ENCODE measurements at places on chromosomes 2 and 18.
A peak's percentile ranks its signal among the peaks of the same experiment; 100 is the strongest.

GRCh38 chr2:77487074-77487803 lies 34.9 kb downstream of the LRRTM4 start:
- DNase-seq, result no peak

GRCh38 chr2:38505779-38506178 lies 96.9 kb downstream of the HNRNPLL start:
- no peak for DNase-seq

- DNase-seq, result no peak
Measured at GRCh38 chr2:41832218-41832617, 215.6 kb upstream of the PKDCC start.

GRCh38 chr2:112152476-112153178 lies 14.4 kb downstream of the FBLN7 start:
- no peak for DNase-seq

GRCh38 chr2:208254118-208254870 lies 577 bp downstream of the IDH1 start:
- peak; percentile 61 for DNase-seq

DNA sequence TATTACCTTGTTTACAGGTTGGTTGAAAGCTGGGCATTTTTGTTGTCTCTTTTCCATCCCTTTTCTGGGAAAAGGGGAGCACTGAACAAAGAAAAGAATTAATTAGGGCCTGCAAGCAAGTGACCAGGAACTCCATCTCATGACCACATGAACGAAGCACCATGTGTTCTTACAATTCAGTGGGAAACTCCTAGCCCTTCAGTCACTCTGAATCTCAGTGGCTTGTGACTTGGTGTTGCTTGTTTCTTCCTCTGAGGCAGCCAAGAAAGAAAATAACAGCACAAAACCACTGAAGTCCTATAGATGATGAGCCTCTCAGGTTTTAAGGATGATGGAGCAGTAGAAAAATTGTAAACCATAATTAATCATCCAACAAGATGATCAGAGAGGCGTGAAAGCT lies 129.1 kb upstream of the CAB39 start:
- no peak for DNase-seq

- DNase-seq, result no peak
Measured at GRCh38 chr2:237596520-237597195, 6.1 kb upstream of the RAB17 start.

Data from Kasumi-1 (cell line).